NCI-H446 (cell line): ENCODE measurements at places on chromosomes 5 and 9.

DNA sequence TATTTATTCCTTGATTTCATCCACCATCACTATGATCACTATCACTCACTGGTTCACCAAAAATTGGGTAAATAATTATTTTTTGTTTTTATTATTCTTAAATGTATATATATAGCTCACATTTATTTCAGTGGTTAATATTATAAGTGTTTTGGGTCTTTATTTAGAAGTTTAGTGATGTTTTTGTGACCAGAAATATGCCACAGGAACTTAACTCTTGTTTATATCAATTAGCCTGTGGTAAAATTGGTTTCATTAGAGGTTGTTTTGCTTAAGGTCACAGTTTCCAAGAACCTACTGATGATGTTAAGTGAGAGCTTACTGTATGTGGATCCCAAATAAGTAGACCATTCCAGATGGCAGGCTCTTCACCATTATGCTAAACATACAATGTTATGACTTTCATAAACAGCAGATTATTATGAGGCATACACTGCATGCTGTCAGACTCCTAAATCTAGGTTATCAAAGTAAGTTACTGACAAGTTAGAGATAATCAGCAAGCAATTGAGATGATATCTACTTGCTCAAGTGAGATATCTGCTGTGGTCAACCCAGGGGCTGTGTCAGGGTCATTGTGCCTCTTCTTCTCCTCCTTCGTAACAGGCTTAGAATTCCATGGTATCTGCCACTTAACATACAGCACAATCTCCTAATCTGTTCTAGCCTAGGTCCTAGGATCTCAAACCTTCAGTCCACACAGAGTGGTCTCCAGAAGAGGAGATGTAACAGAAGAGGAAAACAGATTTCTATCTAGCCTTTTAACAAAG is 57.6 kb downstream of the NR3C1 start:
- no peak for DNase-seq

GRCh38 chr9:1354086-1354485 is 303.9 kb downstream of the DMRT2 start:
- DNase-seq: no peak

GRCh38 chr9:123287639-123288038 is 19.3 kb upstream of the STRBP start:
- DNase-seq: no peak

- no peak for DNase-seq
These were observed 102.6 kb downstream of the RGS3 start for GRCh38 chr9:113566016-113566711.

DNA sequence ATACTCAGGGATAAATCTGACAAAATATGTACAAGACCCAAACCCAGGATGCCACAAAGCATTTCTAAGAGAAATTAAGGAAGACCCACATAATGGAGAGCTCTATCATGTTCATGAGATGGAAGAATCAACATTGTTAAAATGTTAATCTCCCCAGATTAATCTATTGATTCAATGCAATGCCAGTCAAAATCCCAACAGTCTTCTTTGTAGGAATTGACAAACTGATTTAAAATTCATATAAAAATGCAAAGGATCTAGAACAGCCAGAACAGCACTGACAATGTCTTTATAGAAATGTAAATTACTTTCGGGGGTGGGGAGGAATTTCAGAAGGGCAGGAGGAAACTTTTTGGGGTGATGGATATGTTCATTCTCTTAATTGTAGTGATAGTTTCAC is 281.6 kb upstream of the SEMA6A start:
- DNase-seq: no peak

GRCh38 chr9:75699017-75699416 is 191.5 kb upstream of the PCSK5 start:
- DNase-seq: no peak

DNA sequence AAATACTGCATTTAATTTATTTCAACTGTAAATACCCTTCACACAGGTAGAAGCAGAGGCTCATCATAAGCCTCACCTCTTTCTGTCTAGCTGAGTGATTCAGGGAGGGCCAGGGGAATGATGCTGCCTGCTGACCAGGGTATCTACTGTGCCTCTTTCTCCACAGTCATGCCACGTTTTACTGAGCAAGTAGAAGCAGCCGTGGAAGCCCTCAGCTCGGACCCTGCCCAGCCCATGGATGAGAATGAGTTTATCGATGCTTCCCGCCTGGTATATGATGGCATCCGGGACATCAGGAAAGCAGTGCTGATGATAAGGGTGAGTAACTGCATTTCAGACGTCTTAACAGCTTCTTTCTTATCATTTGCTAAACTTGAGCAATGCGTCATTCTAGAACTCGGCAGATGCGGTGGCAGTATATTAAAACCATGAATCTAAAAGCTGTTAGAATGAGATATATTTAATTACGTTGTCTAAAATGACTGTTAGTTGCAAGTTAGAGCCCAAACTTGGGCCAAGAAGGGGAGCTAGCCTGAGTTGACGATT is 50.0 kb upstream of the LRRTM2 start:
- DNase-seq: no peak

DNA sequence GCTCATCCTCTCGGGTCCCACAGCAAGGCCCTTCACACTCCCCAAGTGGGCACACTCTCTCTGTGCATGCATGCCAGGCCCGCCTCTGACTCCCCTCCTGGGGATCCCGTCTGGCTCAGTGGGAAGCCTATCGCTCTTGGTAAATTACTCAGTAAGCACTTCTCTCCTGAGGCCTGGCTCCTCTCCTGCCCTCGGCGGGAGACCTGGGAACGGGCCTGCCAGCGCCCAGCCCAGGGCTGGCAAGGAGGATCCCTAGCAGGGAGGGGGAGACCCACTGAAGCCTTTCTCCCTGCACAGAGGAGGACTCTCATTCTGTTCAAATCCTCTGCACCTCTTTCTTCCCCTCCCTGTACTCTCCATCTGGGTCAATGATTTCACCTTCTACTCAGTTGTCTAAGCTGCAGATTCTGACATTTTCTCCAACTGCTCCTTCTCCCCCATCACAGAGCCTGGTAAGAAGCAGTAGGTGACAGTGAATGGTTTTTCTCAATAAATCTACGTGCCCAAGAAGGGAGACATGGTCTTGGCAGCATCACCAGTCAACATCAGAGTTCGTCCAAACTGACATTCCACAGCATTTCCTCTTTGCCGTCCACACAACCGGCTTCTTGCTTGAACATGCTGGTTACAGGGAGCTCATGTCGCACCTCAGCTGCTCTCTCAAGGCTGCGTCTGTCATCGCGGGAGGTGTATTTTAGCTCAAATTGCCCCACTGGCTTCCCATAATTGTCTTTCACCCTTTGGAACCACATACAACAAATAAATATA is 81.9 kb downstream of the GPR21 start:
- no peak for DNase-seq
